HCT116 (cell line): ENCODE measurements at places on chromosomes 11 and 22.

- peak; percentile 28 for DNase-seq
These were observed 13.7 kb upstream of the SEC14L3 start for GRCh38 chr22:30485362-30485988.

DNA sequence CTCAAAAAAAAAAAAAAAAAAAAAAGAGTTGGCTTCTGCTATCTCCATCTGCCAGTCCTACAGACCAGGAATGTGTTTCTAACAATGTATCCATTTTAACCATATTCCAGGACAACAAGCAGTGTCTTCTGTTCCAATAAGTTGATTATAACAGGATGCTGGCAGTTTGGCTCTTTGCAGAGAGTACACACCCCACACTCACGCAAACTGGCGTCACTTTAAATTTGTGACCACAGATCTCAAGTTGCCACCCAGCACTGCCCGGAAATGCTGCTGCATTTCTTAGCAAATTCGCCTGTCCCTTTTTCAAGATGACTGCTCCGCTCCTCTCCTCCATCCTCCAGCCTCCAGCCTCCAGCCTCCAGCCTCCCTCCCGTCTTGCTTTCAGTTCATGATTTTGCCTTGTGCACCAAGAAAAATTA is 44.3 kb downstream of the SCGB1A1 start:
- DNase-seq, result no peak

DNA sequence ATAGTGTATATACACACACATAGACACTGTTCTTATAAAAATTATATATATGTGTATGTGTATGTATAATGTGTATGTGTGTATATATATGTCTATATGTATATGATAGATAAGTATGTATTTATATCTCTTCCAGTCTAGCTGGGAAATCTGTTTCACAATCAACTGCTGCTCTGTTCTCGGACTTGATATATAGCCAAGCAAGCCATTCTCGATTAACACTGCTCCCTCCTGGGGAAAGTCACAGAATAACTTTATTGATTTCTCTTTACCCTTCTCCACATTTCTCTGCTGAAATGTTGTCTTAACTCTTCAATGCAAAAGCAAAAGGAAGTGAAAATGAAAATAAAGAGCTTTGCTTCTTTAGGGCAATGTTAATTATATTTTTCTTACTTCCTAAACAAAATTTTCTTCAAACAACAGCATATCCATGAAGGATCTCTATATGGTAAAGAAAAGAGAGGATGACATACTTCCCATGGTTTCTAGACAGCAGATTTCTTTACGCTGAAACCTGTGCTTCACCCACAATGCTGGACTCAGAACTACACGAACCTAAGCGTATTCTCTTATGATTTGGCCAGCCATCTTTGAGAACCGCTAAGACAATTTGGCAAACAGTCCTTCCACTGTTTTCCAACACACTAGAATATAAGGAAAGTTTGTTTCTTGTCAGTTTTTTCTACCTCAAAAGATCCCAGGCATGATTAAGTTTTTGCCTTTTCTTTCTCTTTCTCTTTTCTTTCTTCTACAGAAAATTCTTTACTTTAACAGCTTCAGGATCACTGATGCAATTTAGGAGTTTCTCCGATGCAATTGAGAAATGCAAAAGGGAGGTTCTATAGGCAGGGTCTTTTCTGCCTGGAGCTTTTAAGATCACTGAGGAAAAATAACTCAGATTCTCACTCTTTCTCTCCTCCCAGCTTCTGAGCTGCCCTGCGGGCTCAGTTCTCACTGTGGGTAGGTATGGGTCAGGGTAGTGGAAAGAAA is 1.9 kb downstream of the BLID start:
- DNase-seq, result no peak

- no peak for DNase-seq
These were observed 15.6 kb upstream of the UCP3 start for GRCh38 chr11:74024261-74025029.

GRCh38 chr11:11538277-11538960 is 83.4 kb downstream of the GALNT18 start:
- no peak for DNase-seq

GRCh38 chr22:22999523-22999922 is 70.8 kb upstream of the GNAZ start:
- DNase-seq, result no peak

DNA sequence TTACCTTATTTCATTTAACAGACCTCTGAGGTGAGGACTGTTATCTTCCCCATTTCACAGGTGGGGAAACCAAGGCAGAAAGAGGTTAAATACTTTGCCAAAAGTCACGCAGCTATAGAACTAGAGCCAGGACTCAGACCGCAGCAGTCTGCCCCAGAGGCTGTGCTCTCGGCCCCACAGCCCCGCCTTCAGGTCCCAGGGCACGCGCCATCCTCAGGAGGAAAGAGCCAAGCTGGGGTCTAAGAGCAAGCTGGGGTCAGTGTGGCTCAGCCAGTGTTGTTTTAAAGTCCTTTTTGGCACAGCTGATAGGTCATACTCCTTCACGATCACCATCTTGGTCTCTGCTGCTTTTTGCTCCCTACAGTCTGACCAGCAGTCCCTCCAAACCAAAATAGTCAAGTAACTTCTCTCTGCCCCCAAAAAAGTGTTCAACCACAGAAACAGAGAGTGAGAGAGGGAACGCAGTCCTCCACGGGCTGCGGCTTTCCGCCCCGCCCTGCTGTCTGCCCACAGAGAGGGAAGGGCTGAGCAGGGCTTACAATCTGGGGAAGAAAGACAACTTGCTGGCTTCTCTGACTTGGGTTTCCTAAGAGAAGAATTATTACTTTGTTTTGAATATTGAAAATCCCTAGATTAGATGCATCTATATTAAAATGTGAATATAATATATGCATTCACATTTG is 137.2 kb upstream of the OPCML start:
- DNase-seq, result no peak

DNA sequence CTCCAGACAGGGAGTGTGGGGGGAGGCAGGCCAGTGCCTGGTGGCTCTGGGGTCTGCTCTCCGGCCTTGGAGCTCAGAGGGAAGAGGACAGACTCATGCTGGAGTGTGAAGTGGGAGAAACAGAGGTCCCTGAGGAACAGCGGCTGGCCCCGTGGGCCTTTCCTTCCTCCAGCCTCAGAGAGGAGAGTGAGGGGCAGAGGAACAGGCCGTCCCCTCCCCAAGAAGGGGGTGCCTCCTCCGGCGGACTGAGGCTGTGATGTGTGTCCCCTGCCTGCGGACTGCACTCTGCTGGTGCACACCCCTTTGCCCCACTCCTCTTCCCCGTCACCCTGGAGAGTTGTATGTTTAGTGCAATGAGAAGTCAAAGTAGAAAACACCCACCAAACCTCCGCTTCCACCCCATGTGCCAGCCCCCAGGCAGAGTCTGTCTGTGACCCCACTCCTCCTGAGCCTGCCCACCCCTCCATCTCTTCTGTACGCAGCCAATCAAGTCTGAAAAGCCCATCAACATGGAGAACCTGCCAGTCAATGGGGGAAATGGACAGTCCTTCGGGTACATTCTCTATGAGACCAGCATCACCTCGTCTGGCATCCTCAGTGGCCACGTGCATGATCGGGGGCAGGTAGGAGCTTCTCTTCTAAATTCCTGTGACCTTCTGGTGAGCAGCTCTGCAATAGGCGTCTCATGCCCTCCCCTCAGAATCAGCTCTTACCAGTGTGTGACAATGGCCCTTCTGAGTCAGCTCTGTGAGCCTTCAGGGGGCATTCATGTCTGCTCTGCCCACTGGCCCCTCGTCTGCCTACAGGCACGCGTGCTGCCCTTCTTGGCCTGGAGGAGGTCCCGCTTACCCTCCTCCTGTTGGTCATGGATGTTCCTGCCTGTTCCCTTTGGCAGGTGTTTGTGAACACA is 39.0 kb downstream of the GLB1L2 start:
- no peak for DNase-seq

DNA sequence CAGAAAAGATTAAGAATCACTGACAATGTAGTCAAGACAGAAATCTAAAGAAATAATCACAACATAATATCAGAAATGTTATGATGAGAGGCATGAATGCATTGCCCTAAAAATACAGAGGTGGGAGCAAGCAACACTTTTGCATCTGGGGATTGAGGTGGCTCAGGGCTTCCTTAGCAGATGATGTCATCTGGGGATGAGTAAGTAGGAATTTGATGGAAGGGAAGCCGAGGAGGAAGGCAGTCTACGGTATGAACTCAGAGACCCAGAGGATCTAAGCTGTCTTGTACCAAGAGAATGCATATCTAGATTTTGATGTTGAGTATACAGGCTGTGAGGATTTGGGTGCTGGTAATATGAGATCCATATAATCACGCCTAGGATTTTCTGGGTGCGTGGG is 193.0 kb upstream of the SNX19 start:
- no peak for DNase-seq

DNA sequence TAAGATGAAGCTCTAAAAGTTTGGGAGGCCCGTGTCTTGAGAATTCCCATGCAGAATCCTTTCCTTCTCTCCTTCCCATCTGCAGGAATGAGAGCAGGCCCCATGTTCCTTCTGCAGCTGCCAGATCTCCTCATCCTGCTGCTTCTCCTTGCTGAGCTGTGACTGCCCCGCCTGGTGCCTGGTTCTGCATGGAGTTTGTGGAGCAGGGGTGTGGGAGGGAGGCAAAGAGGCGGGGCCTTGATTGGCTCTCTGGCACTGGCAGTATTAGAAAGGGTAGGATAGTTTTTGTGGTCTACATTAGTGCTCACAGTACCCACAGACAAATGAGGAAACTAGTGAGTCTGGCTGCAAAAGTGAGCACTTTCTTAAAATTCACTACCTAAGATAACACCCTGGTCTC is 91.1 kb upstream of the CLPB start:
- no peak for DNase-seq

- no peak for DNase-seq
These were observed 376.5 kb downstream of the NXPE2 start for GRCh38 chr11:115054570-115055538.

DNA sequence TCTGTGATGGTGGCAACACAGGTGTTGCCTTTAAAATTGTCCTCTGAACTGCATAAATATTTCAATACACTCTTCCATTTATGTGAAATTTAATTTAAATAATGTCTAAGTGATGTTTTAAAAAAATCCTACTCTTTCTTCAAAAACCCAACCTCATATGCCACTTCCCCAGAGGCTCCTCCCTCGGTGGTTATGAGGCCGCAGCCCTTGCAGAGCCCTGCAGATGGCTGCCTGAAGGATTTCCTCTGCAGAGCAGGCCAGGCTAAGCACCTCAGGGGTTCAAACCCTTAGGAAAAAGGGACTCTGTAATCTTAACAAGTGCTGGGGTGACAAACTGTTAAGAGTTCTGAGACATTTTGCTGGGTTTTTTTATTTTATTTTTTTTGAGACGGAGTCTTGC is 25.2 kb downstream of the MORC2 start:
- DNase-seq, result no peak

- DNase-seq, result no peak
These were observed 34.4 kb upstream of the ZBED5 start for GRCh38 chr11:10892250-10892649.

DNA sequence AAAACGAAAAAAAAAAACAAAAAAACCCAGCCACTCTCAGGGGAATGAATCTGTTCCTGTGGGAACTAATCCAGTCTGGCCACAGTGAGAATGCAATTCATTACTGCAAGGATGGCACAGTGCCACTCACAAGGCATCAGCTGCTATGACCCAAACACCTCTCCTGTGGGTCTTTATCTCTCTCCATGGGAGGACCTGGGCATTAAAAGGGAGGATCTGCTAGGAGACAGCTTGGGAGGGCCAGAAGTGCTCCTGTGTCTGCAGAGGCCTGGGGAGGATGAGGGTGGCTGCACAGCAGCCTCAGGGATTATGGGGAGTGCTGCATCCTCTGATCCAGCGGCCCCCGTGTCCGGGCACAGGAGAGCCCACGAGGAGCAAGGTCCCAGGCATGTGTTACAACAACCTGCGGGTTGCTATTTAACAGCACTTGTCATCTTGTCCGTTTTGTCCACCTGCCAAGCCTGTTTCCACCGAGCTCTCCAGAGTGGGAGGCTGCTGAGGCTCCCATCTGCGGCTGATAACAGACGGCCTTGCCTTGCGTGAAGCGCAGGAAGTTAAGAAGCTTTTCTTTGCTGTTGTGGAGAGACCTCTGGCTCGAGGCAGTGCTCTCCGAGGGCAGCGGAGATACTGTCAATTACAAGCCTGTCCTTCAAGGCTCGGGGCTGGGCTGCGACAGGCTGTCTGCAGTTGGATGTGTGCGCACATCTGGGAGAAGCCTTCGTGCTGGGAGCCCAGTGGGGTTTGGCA is 97.7 kb downstream of the NXPE2 start:
- DNase-seq, result no peak

DNA sequence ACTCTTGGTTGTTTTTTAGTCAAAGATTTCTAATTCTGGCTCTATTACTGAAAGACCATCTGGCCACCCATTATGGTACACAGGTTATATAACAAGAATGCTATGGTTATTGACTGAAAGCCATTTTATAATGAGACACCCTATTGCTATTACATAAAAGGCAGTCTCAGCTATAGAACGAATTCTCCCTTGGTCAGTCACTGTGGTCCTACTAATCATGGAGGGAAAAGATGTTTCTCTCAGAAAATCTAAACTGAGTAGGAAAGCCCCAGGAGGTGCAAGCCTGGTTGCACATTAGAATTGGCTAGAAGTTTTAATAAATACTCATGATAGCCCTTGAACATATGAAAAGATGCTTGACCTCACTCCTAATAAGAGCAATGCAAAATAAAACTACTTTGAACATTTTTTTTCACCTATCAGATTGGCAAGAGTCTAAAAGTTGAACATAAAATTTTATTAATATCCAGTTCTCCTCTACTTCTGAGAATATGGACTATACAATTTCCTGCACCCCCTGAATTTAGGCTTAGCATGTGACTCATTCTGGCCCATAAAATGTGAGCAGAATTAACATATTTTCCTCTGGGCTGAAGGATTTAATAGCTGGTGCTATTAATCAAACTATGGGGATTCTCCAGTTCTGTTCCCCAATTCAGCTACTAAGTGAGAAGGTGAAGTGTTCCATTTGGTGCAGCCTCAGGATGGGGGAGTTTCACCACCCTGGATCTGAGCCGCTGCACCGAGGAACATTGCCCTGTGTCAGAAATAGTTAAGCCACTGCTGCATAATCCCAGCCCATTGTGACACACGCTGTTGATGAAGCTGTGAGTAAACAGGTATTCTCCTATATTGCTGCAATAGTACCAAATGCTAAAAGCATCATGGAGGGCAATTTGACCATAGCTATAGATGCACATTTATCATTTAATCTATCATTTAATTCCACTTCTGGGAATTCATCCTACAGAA is 11.5 kb upstream of the CRKL start:
- DNase-seq, result no peak

GRCh38 chr11:118171269-118172062 is 5.0 kb downstream of the SCN2B start:
- no peak for DNase-seq

- DNase-seq, result no peak
These were observed 23.3 kb upstream of the SERPIND1 start for GRCh38 chr22:20750461-20751184.

DNA sequence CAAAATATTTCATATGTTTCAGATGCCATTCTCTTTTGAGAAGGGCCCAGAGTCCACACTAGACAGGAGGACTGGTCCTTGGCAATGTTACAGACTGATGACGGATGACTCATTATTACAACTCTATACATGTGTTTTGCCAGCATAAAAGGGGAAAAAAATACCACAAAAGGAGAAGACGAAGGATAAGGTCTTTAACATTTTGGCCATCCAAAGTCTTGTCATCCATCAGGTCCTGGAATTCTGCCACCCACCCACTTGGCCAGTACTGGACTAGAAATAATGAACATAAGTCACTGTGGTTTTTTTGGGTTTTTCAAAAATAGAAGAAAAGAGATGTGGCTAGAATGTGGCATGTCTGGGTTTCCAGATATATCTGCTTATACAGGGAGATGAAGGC is 57.7 kb upstream of the BDNF start:
- DNase-seq, result no peak
